ENCODE measurements at places on chromosomes 4 and X. TPM values are rescaled to one million over a fixed set of nuclear protein-coding genes. Genes with fewer than 3 reads are reported as not detected.

Gene DDIT4L
- 0.60 TPM for total RNA-seq

Gene ZFP92
- total RNA-seq, result 0.49 TPM

Gene SYNPO2
- total RNA-seq, result 239 TPM

Gene SSX3
- total RNA-seq, result not detected

Gene TSR2
- total RNA-seq, result 40.6 TPM

Gene ATP5ME
- 914 TPM for total RNA-seq

Gene RHOXF1
- not detected for total RNA-seq

Measured in left ventricle myocardium inferior (tissue), 1 donor.